Stimulated activated memory B cell treated with anti-CD40 and anti-IgM and Interleukin-4, amounts not matched to agents 10 μg/mL and 1 μg/mL and 100 μg/mL, for 72 hours (primary cell): ENCODE measurements at places on chromosomes 6 and 20.
A peak's percentile ranks its signal among the peaks of the same experiment; 100 is the strongest.

DNA sequence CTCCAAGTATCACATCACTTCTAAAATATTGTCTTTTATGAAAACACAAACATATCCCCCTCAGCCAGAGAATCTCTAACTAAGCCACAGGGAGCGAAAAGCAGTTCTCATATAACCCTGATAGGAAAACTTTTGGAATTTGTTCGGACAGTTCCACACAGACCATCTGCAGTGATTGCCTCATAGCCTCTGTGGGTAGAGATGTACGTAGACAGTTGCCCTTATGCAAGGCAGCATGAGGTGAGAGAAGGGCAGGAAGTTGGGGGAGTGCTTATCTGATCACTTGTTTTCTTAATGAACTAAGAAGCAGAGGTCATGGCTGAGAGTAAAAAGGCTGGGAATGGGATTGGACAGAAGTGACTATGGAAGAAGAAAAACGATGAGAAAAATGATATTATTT is 39.6 kb downstream of the SLC23A2 start:
- peak; percentile 66 for ATAC-seq
- H3K4me3 ChIP-seq: peak overlapping the region; percentile 22
- peak overlapping the region; percentile 83 for H3K27ac ChIP-seq
- no peaks in the 10 kb centered on the region for H3K27me3 ChIP-seq

DNA sequence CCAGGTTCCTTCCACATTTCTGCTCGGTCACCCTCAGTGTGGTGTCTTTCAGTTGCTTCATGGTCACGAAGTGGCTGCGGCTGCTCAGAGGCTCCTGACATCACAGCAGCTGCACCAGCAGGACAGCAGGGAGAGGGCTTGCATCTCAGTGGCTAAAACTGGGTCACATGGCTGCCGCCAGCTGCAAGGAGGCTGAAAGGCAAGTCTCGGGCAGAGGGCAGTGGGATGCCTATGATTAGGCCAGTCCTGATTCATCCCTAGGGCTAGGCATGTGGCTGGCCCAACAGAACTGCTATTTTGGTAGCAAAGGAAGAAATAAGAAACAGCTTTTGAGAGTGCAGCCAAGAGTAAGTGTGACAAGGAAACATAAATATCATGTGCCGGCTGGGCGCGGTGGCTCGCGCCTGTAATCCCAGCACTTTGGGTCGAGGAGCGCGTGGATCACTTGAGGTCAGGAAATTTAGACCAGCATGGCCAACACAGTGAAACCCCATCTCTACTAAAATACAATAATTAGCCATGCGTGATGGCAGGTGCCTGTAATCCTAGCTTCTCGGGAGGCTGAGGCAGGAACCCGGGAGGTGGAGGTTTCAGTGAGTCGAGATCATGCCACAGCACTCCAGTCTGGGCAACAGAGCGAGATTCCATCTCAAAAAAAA is 46.6 kb downstream of the RBM38 start:
- peaks cover 46% of the 10 kb centered on the region for H3K4me1 ChIP-seq
- no peaks in the 10 kb centered on the region for H3K27me3 ChIP-seq
- H3K27ac ChIP-seq: no peak overlapping the region

DNA sequence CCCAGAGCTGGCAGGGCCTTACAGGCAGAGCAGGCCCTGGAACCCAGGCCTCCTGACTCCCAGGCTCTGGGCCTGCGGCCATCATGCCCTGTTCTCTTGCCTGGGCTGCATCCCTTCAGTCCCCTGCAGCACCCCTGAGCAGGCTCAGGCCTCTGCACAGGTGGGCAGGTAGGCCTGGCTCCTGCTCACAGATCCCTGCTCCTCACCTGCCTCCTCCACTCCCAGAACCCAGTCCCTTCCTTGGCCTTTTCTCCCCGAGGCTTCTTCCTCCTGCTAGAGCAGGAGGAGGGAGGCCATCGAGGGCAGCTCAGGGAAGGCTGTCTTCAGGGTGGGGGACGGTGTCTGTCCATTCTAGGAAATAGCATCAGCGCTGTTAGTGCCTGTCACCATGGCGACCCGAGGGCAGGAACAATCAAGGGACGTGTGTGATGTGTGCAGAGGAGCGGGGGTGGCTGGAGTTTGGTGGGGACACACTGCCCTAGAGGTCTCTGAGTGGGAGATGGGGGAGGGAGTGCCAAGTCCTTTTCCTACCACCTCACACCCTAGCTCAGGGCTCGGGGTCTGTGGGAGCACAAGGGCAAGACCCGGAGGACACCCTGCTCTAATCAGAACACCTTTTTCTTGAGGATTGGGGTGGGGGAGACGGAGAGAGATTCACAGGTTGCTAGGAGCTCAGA is 26.6 kb downstream of the GLP1R start:
- no peak overlapping the region for H3K4me3 ChIP-seq
- peaks cover 4% of the 10 kb centered on the region for H3K4me1 ChIP-seq
- H3K27ac ChIP-seq: no peak overlapping the region

GRCh38 chr20:48191200-48191599 is 405.9 kb upstream of the SULF2 start:
- H3K27ac ChIP-seq: no peak overlapping the region
- ATAC-seq: no peak
- H3K4me3 ChIP-seq: no peak overlapping the region
- no peaks in the 10 kb centered on the region for H3K4me1 ChIP-seq
- H3K36me3 ChIP-seq: no peaks in the 10 kb centered on the region

DNA sequence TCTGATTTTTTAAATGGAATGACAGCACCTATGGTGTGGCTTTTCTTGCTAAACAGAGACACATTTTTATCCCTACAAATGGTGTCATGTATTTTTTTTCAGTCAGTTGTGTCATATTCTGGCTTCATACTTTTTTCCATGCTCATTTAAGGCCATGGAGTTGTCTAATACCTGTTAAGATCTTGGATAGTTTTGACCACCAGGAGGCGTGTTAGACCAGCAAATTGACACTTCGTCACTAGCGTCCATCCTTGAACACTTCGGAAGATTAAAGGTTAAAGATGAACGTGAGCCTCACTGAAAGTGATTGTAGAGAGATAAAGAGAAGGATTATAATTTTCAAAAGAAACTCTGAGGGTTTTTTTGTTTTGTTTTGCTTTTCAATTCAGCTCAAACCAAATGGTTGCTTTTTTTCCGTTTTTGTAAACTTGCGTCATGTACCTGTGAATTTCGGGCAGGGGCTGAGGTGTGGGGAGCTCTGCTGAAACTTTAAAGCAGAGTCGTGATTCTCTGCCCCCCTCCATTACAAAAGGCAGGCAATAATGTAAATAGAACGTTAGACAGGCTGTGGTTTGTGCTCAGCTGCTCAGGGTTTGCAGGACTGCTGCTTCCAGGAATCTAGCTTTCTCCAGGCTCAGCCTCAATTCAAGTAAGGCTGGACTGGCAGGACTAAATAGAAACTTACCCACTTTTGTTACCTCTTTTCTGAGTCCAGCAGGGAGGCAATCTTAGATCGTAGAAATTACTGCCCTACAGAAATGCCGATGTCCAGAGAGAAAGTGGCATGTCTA is 245.1 kb downstream of the FOXA2 start:
- no peak overlapping the region for H3K27ac ChIP-seq
- ATAC-seq: peak; percentile 45
- peaks cover 8% of the 10 kb centered on the region for H3K27me3 ChIP-seq
- H3K4me3 ChIP-seq: no peak overlapping the region
- H3K4me1 ChIP-seq: no peaks in the 10 kb centered on the region
- no peaks in the 10 kb centered on the region for H3K36me3 ChIP-seq

DNA sequence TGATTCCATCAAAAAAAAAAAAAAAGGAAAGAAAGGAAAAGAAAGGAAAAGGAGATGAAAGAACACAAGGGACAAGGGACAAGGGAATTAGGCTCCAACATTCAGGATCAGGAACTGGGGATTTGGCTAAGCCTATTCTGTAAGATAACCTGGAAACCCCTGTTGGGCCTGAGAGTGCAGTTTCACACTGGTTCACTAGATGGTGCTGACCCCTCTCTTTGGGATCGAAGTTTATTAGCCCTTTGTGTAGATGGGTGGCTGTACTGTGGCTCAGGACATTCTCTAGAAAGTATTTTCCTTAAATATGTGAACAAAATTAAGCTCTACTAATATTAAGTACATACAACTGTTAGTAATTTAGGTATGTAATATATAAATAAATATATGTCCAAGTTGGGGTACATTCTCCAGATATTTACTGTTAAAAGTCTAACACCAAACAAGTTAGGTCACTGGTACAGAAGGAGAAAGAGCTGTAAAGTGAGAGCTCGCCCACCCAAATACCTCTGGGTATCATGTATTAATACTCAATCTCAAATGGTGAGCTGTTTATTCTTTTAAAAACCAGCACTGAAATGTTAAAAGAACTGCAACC is 6.3 kb downstream of the OR2A4 start:
- no peak overlapping the region for H3K4me3 ChIP-seq
- no peak overlapping the region for H3K27ac ChIP-seq
- H3K27me3 ChIP-seq: peaks cover 9% of the 10 kb centered on the region

DNA sequence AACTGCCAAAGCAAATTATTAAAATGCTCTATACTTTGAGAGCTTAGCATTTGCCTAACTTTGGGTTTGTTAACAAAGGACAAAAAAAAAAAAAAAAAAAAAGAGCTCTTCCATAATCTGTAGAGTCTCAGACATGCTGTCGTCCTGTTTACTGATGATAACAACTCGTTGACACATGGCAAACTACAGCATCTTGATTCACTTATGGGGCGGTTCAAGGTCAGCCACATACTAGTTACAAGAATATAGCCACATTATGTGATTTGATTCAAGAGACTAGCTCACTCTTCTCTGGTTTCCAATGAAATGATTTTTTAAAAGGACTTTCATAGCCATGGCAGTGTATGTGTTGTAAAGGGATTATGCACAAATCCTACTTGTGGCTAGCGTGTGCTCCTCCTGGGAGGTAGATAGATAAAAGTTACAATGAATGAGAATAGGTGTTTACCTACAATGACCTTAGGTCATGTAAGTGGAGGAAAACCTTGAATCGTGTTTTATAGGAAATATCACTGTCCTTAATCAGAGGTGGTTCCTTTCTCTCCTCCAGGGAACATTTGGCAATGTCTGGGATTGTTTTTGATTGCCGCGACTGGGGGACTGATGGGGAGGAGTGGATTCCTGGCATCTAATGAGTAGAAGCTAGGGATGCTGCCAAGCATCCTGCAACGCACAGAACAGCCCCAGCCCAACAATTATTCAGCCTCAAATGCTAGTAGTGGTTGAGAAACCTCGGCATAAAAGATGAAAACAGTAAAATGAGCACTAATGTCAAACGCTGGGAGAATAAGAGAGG is 969.2 kb upstream of the SLC35B3 start:
- H3K27me3 ChIP-seq: no peaks in the 10 kb centered on the region
- H3K36me3 ChIP-seq: no peaks in the 10 kb centered on the region
- no peak overlapping the region for H3K27ac ChIP-seq
- no peaks in the 10 kb centered on the region for H3K4me1 ChIP-seq
- no peak overlapping the region for H3K4me3 ChIP-seq

DNA sequence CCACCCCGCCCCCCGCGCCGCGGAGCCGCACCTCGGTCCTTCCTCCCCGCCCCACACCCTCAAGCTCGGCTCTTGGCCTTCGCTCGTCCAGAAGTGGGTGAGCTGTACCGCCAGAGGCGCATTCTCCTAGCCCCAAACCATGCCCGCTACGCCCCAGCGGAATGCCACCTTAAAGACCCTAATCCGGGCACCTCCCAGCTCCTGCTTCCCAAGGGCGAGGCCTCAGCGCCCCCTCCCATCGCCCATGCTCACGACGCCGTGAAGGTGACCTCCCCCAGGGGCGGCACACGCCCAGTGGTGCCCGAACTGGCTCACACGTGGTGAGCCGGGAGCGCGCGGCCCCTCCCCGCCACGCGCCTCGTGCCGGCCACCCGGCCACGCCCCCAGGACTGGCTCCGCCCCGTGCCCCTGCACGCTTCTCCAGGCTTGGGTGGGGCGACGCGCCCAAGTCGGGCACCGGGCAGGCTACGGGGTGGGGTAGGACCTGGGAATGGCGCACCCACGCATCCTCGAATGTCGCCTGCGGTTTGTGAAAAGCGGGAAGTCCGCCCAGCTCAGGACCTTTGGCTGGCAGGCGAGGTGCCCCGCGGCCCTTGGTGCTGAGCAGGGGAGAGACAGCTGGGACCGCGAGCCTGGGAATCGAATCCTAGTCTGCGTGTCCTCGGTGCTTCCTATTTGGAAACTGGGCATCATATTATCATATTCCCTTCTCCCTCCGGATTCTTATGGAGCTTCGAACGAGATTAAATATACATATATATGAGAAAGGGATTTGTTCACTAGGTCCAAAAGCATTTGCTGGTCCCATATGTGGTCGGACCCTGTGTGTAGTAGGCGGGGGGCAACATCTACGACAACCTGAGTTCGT is 941 bp upstream of the SOX12 start:
- H3K4me3 ChIP-seq: peak overlapping the region; percentile 90
- H3K27ac ChIP-seq: peak overlapping the region; percentile 85
- peak; percentile 82 for ATAC-seq
- H3K27me3 ChIP-seq: no peaks in the 10 kb centered on the region
- H3K36me3 ChIP-seq: peaks cover 18% of the 10 kb centered on the region

- no peak overlapping the region for H3K27ac ChIP-seq
- H3K4me1 ChIP-seq: no peaks in the 10 kb centered on the region
- no peaks in the 10 kb centered on the region for H3K36me3 ChIP-seq
- H3K4me3 ChIP-seq: no peak overlapping the region
These were observed 375.7 kb downstream of the MMUT start for GRCh38 chr6:49087369-49087768.

- peaks cover 9% of the 10 kb centered on the region for H3K4me1 ChIP-seq
- peaks cover 76% of the 10 kb centered on the region for H3K27me3 ChIP-seq
- H3K36me3 ChIP-seq: no peaks in the 10 kb centered on the region
- no peak overlapping the region for H3K27ac ChIP-seq
These were observed 3.4 kb upstream of the RSPO4 start for GRCh38 chr20:1005452-1006027.

DNA sequence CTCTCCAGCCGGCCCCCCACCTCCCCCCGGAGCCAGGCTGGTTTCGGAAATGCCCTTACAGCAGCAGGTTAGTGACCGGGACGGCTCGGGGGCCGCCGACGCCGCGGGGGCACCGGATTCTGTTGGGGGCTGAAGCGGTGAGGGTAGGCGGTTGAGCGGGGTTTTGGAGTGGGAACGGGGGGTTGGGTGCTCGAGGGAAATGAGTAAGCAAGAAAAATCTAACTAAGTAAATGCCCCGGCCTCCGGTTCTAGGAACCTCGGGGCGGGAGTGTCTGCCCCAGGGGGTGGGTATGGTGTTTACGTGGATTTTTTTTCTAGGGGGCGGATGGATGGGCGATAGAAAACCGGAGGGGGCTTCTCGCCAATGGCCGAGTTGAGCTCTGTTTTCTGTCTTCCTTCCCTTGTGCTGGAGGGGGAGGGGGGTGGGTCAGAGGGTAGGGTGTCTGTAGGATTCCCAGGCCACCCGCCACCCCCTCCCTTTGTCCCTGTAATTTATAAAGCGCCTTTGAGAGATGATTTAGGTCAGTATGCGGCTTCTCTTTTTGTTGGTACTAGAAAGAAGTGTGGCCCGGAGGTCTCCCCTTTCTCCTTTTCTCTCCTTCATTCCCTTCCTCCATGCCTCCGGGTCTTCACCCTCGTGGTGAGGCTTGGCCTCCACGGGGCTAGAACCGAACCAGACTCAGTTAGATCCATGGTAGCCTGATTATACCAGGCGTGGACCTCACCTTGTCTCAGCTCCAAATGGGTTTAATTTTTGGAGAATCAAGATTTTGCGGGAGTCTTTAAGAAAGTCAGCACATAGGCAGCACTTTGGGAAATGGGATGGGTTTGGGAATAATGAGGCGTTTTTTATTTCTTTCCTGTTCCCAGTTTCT is 2.3 kb downstream of the E2F3 start:
- H3K4me3 ChIP-seq: peak overlapping the region; percentile 96
- peak overlapping the region; percentile 97 for H3K27ac ChIP-seq
- H3K27me3 ChIP-seq: no peaks in the 10 kb centered on the region

GRCh38 chr20:1322511-1323245 is 6.3 kb downstream of the SDCBP2 start:
- H3K4me1 ChIP-seq: peaks cover 5% of the 10 kb centered on the region
- ATAC-seq: no peak
- no peaks in the 10 kb centered on the region for H3K27me3 ChIP-seq
- H3K27ac ChIP-seq: no peak overlapping the region
